Activated gamma-delta T cell treated with anti-CD3 and anti-CD28 coated beads, Interleukin-2, amount 50 U/mL, for 16 hours (primary cell): ENCODE measurements at places on chromosomes 11 and 22.

- DNase-seq: no peak
Observed at GRCh38 chr22:50595189-50595588, 5.4 kb upstream of the MAPK8IP2 start.

- DNase-seq: peak; percentile 69
Observed at GRCh38 chr11:121467965-121468364, 15.2 kb upstream of the SORL1-AS1 start.

DNA sequence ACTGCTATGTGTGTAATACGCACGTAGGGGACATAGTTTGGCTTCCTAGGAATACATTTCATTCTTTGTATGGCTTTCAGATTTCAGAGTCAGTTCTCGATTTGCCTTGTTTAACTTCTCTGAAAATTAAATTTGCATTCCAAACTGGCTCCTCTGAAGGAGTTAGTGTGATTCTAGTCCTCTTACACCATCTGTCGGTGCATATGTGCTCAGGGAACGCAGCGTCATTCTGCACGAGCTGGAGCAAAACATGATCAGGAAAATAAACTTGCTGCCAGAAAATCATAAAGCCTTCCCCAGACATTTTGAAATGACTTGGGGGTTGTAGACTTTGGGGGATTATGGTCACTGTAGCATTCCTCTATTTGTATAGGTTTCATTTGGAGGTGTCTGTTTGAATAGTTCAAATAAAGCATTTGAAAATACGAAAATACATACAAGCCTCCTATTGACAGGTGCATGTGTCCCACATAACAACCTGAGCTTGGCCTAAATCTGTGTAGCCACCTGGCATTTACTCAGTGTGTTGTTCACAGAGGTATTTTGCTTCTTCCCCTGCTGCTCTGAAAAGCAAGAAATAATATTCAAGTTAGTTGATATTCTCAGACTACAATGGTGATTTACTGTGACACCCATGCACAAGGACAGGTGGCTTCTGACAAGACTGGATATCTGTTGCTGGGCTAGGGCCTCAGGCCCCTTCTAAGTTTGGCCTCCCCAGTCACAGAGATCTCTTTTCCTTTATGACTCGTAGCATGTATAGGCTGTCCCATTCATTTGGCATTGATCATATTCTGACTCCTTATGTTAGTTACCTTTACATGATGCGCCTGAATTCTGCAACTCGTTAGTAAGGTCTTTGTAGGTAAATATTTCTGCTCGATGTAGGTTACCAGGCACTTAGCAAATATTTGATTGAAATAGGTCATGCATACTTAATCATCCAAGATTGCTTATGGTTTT, 81.6 kb upstream of the SORL1-AS1 start:
- DNase-seq: no peak

GRCh38 chr22:46432164-46433068, 96.9 kb downstream of the TRMU start:
- peak; percentile 9 for DNase-seq

DNA sequence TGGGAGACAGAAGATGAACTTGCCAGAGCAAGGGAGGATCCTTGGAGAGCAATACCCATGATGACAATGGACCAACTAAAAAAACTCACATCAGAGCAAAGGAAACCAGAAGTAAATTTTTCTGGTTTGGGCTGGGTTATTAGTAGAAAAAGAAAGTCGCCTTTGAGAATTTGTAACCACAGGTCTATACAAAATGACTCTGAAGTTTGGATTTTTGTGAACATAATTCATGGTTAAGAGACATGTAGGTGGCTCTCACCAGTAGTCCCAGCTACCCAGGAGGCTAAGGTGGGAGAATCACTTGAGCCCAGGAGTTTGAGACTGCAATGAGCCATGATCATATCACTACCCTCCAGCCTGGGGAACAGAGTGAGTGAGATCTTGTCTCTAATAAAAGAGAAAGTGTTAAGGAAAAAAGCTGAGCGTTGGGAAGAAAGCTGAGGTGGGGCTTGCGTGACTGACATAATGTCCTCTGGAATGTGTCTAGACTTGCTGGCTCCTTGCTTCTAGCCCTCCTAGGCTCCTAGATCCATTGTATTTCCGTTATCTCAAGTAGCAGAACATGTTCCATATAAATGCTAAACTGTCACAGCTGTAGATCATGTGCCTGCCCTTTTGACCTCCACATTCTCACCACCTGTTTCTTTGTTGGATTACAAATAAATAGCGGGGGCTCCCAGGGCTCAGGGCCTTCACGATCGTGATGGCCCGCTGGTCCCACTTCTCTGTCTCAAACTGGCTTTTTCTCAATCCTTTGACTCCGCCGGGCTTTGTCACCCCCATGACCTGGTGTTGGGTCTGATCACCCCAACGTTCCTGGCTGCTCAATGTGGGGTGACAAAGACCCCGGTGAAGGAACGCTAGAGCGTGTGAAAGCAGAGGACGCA, 56.2 kb upstream of the SC5D start:
- DNase-seq: no peak

DNA sequence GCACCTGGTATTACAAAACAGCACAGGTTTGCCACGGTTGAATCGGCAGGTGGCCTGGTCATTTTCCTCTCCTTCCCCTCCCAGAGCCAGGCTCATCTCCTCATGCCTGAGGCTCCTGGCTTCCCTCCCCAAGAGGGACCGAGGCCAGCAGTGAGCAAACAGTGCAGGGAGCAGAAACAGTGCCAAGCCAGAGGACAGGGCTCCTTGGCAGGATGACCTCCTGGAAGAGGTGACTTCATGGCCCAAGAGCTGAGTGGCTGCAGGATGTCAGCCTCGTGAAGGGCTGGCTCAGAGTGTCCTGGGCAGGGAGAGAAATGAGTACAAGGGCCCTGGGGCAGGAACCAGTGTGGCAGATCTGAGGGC, 22.8 kb upstream of the PPFIA1 start:
- DNase-seq: no peak

DNA sequence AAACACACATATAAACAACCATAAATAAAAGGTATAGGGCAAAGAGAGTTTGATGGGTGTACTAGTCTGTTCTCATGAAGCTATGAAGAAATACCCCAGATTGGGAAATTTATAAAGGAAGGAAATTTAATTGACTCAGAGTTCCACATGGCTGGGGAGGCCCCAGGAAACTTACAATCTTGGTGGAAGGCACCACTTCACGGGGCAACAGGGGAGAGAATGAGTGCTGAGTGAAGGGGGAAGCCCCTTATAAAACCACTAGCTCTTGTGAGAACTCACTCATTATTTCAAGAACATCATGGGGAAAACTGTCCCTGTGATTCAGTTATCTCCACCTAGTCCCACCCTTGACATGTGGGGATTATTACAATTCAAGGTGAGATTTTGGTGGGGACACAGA, 385.9 kb upstream of the ANO5 start:
- no peak for DNase-seq

DNA sequence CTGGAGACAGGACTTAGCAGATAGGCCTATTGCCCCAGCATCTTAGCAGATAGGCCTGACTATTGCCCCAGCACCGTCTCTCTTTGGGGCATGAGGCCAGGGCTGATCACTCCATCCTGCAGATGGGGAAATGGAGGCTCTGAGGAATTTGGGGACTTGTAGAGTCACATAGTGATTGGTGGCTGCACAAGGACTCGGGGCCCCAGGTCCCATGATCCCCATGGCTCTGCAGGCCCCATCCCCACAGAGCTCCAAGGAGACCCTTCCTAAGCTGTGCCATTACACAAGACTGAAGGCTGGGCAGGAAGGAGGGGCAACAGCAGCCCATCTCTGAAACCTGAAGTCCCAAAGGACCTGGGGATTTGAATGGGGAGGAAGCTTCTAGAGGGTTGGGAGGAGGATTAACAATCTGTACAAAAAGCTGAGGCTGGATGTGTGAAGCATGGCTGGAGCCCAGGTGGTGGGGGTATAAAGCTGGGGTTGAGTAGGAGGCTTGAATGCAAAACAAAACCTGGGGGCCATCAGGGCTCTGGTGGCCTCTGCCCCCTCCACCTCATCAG, 1.6 kb downstream of the ARAP1 start:
- DNase-seq: no peak
